ENCODE measurements at places on chromosomes 5 and 9.

GRCh38 chr9:97924386-97924785 lies 2.1 kb upstream of the TRMO start:
- no peak for DNase-seq

DNA sequence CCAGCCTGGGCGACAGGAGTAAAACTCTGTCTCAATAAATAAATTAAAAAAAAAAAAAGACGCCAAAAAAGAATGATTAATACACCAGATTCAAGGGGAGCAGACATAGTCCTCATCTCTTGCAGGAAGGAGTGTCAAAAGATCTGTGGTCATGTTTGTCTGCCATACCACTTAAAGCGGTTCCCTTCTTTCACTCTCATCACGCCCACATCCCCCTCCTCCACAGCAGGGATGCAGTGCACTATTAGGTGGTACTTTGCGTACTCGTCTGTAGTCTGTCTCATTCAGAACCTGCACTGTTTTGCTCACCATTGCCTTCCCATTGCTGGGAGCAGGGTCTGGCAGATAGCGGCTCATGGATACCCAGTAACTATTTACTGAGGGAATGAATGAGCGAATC lies 11.2 kb downstream of the CDHR2 start:
- no peak for DNase-seq

GRCh38 chr9:18385696-18386490 lies 88.1 kb upstream of the ADAMTSL1 start:
- DNase-seq, result no peak

GRCh38 chr9:83706676-83707517 lies 861 bp downstream of the UBQLN1 start:
- peak; percentile 66 for DNase-seq

DNA sequence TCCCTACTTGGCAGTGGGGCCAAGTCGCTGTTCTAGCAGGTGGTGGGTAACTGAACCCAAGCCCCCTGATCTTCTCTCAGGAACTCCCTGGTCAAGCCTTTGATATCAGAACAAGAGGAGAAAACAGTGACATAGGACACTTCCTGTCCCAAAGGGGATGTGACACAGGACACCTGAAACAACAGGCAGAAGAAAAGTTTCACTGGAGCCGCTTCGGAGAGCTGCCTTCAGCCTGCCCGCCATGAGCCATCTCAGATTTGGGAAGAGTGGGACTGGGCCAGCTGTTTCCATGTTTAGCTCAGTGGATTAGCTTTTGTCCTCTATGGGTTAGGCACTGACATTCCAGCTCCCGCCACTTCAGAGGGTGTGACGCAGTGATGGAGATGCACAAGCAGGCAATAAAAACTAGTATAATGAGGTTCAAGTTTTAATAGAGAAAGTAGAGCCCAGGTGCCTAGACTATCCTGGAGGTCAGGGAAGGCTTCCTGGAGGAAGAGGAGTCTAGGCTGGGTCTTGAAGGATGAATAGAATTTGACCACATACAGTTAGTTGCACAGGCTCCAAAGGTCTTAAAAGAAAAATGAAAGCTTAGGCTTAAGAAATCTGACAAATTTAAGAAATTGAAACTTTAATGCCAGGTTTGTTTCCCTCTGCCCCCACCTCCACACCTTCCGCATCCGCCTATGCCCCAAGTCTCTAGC lies 104.1 kb upstream of the SPRY4 start:
- DNase-seq, result no peak

GRCh38 chr9:136251264-136252115 lies 5.9 kb upstream of the QSOX2 start:
- DNase-seq, result no peak

DNA sequence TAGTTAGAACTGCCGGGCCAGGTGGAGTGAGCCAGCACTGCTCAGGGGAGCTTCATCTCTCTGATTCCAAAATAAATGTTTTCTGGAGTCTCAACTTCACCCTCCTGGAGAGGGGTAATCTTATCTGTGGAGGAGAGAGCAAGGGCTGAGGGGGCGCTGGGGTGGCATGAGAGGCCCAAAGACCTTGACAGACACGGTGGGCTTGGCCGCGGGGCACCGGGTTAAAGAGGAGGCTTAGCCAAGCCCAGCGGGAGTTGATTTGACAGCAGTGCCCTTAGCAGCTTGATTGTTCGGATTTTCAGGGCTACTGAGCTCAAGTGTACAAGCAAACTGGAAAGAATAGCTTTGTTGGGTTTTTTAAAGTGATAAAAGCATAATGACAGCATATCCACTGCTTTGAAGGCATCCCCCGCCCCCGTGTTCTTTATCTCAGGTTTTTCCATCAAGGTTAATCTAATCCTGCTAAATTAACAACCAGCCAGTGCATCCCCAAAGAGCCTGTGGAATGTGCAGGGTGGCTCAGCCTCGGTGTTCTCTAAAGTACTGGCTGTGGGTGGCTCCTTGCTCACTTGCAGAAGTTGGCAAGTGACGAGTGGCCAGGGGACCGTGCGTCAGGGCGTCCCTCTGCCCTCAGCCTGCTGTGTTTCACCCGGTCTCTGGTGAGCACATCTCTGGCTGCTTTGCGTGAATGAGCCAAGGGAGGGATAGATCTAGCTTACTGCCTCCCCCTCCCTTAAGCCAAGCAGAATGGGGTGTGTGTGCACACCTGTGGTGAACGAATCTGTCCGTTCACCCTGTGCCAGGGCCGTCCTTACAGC lies 5.5 kb downstream of the QRFP start:
- DNase-seq, result no peak

DNA sequence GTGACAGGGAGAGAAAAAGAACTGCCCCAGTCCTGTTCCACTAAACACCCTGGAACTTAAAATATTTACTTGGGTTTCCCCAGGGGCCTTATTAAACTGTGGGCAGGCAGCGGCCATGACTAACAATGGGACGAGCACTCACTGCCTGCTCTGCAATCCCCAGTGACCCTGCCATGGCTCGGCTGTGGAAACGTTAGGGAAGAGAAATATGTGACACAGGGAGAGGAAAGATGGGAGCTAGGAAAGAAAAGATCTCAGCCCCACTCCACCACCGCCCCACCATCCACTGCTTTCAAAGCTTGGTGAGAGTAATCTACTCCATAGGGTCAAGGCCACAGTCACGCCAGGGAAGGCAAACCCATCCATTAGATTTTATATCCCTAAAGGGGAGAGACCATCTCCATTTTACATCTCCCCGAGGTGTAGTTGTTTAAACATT lies 117.6 kb downstream of the EFNA5 start:
- no peak for DNase-seq

DNA sequence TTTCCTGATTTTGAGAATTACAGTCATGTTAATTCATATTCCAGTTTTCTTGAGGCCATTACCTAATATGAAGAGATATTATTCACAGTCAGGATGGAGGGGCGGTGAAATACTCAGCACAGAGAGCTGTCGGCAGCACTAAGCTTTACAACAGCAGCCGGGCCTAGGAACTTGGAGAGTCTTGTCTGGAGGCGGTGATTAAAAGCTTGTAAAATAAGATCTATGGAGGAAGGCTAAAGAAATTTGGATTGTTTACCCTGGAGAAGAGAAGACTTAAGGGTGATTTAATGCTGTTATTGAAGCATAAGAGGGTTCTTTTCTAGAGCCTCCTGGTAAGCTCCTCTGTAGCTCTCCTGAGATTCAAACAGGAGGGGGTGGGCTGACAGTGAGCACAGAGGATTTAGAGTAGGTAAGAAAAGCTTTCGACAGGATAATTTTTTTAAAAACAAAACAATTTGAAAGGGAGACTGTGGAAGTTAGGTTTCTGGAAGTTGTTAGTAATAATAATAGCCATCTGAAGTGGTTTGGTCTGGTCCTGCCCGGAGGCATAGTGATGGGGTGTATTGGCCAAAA lies 406.3 kb upstream of the ADAMTSL1 start:
- no peak for DNase-seq

DNA sequence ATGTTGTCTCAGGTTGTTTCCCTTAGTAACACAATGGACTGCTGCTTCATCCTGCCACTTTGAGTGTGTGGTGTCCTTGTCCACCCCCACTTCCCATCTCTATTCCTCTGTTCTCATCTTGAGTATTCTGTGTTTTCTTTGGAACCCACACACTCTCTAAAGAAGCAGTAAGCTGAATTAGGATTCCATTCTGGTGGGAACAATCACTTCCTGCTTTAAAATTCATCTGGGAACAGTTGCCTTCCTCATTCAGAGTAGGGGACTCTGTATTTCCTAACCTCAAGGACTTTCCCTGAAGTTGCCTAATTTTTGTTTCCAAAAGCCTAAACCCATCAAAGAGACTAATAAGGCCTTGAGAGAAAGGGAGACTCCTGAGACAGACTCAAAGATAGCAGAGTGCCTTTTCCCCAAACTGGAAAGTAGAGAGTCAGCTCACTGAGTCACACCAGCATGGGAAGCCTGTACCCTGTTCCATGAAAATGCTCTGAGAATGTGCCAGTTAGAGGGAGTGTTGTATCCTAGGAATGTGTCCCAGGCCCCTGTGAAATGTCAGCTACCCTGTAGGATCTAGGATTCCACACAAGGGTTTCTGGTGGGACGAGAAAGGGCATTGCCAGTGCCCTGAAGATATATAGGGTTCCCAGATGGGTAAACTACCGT lies 63.6 kb downstream of the CCDC192 start:
- DNase-seq, result no peak

DNA sequence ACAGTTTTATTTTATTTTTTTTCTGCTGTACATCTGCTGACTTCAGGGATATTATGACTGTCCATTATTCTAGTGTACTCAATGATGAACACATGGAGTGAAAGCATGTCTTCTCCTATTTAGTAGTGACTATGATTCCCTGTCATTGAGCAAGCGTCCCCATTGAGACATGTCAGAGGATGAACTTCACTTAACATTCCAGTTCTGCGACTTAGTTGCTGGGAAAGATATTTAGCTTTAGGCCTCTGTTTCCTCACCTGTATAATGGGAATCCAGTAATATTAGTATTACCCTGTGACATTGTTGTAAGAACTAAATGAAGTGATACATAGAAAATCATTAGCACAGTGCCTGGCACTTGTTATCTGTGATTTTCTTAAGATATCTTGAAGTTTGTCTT lies 144.8 kb upstream of the DHFR start:
- DNase-seq, result no peak

GRCh38 chr5:53080271-53080670 lies 29.3 kb downstream of the MOCS2 start:
- DNase-seq, result peak; percentile 4

GRCh38 chr5:115983519-115983918 lies 21.2 kb downstream of the LVRN start:
- DNase-seq, result no peak

GRCh38 chr5:14801792-14802191 lies 69.8 kb downstream of the ANKH start:
- no peak for DNase-seq

DNA sequence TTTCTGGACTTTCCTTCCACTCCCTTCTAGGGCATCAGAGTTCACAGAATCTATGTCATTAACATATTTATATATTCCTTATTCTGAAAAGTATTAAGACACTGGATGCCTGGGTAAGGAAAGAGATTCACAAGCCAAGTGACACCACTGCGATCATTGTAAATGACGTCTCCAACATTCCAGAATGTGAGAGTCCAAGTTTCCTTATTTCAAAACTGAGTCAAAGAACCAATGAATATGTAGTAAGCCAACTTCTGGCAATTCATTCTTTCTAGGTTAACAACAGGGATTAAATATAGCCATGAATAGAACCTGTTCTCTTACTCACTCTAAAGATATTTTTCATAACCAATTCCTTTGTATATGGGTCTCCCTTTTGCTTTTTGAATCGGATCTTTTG lies 18.1 kb downstream of the RAI14 start:
- DNase-seq, result no peak

- no peak for DNase-seq
Measured at GRCh38 chr9:92003308-92004044, 53.4 kb upstream of the ROR2 start.

GRCh38 chr5:1850324-1851154 lies 32.2 kb downstream of the IRX4 start:
- DNase-seq, result no peak

GRCh38 chr9:114771889-114772288 lies 34.0 kb downstream of the TNFSF15 start:
- DNase-seq, result no peak

DNA sequence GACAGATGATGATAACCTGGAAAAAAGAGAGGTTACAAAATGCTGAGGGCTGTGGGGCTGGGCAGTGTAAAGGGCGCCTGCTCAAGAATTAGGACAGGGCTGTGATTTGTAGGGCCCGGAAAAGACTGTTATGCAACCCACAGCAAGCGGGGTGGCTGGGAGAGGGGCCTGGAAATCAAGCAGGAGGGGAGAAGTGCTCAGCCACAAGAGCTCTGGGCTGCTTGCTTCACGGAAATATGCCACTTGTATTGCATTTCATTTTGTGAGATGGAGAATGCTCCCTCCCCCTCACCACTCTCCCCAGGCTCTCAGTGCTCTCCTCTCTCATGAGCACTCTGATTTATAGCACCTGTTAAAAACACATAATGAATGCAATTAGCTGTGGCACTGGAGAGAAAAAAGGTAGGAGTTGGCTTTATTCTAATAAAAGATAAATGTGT lies 8.4 kb upstream of the HAND1 start:
- no peak for DNase-seq

DNA sequence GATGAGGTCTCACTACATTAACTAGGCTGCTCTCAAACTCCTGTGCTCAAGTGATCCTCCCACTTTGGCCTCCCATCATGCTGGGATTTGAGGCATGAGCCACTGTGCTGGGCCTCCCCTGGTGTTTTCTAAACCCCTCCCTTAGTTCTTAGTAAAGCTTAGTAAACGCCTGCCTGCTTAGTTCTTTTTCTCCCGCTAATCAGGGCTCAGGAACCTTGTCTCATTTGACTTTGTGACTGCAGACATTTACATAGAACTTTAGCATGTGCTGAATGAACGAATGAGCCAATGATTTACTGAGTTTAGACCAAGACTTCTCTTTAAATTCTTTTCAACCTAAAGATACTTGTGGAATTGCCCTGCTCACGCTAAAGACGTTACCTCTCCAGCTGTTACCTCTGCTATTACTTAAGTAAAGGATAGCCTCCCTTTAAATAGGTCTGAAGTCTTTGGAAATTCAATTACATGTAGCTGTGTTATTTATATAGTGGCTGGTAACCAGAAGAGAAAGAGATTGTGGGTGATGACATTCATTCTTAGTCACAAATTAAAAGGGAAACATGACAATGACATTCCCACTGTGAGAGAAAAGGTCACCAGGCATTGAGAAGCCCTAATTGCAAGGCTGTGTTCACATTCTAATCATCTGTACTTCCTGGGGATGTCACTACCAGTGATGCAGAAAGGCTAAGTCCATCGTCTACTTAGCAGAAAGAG lies 18.6 kb upstream of the SUSD1 start:
- no peak for DNase-seq

- no peak for DNase-seq
Measured at GRCh38 chr9:137168573-137168903, 1.3 kb downstream of the LRRC26 start.

DNA sequence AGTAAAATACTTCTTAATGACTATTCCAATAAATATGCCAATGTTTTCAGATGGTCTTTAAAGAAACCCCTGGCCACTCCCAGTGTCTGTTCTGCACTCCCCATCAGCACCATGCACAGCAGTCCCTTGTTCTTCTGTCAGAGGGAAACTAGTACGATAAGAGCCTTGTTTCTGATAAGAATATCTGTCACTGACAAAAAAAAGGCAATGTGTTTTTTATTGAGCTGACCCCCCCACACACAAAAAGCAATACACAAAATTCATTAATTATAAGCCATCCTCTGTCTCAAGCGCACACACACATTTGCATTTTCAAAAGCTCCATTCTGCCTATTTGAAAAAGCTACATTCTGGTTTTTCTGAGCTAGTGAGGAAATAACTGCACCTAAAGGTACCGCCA lies 119.1 kb downstream of the ENC1 start:
- no peak for DNase-seq

GRCh38 chr5:136981936-136982335 lies 517.2 kb downstream of the SPOCK1 start:
- no peak for DNase-seq

GRCh38 chr9:90261698-90262097 lies 380.9 kb downstream of the DIRAS2 start:
- no peak for DNase-seq
